ENCODE measurements at places on chromosomes 2 and 18.

GRCh38 chr2:150474326-150475074, 13.0 kb downstream of the RND3 start:
- DNase-seq = no peak

DNA sequence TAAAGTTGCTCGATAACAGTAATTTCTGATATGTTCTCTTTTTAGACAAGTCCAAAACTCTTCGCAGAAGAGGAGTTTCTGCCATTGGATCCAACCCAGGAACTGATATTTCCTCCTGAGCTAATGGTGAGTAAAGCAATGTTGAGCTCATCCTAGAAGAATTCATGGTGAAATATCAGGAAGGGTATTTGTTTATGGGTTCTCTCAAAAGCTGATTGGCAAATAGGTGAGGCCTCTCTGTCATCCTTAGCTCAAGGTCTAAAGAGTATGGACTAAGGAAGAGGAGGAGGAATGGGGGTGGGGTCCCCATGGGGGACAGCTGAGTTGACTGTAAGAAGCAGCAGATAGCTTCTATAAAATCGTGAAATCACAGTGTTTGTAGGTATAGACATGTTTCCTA, 18.2 kb downstream of the AOX1 start:
- peak; percentile 15 for DNase-seq

DNA sequence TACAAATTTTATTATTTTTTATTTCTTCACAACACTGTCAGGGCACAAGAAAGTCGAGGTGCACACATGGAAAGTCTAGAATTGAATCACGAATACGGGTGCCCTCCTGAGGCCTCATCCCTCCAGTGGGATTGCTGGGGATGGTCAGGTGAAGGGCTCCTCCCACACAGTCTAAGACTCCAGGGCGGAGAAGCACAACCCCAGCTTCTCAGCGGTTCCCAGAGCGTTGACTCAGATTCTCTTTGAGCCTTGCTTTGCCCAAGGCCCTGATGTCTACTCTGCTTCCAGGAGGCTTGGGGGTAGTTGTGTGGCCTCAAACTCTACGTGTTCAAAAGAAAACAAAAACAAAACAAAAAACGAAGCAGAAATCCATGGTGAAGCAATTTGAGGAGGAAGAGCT, 108.4 kb downstream of the LYPD6B start:
- no peak for DNase-seq

DNA sequence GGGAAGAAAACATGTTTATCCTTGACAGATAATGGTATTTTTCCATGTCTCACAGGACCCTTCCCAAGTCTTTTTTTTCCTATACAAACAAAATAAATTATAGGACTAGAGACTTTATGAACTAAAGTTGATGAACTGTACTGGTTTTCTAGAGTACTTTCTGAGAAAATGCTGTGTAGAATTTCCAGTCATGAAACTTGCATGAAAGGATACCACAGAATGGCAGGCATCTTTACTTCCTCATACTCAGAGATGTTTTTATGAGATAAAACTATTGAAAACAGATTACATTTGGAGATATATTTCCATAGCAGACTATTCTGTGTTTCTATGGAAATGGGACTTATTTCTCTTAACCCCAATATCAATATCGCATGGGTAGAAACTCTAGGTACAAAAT, 403.5 kb downstream of the PARD3B start:
- DNase-seq = no peak

All from H54 (cell line).